Prostate gland (tissue), 2 donors: ENCODE measurements at places on chromosomes 11 and 22.
A peak's percentile ranks its signal among the peaks of the same experiment; 100 is the strongest.

- no peak overlapping the region for H3K27ac ChIP-seq
- H3K27me3 ChIP-seq, result no peaks in the 10 kb centered on the region
- H3K36me3 ChIP-seq, result no peaks in the 10 kb centered on the region
- DNase-seq, result no peak
- no peak overlapping the region for H3K4me3 ChIP-seq
These were observed 1448.6 kb upstream of the RAG2 start for GRCh38 chr11:38046571-38047135.

GRCh38 chr11:102268985-102269470 lies 48.3 kb upstream of the BIRC3 start:
- no peaks in the 10 kb centered on the region for H3K27me3 ChIP-seq
- DNase-seq, result no peak
- no peaks in the 10 kb centered on the region for H3K4me1 ChIP-seq
- H3K4me3 ChIP-seq, result peak overlapping the region; percentile 39

GRCh38 chr11:92727123-92727522 lies 242.3 kb upstream of the MTNR1B start:
- no peaks in the 10 kb centered on the region for H3K4me1 ChIP-seq
- no peaks in the 10 kb centered on the region for H3K36me3 ChIP-seq
- no peak overlapping the region for H3K4me3 ChIP-seq
- H3K27ac ChIP-seq, result no peak overlapping the region
- no peak for DNase-seq
- no peaks in the 10 kb centered on the region for H3K27me3 ChIP-seq

DNA sequence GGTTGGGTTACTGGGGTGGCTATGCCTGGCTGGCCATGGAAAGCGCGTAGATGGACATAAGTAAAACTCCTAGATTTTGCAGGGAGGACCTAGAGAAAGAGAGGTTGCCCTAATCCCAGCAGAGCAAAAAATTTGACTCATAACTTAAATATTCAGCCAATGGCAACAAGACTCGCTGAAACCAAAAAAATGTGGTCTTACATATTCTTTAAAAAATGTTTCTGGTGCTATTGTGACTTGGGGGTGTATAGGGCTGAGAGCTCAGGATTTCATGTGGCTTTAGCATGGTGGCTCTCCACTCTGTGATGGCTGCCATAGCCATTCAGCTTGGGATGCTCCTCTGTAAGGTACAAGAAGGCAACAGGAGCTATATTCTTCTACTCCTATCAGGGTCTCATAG lies 27.2 kb upstream of the PDGFD start:
- no peak for DNase-seq
- H3K36me3 ChIP-seq, result no peaks in the 10 kb centered on the region
- H3K27ac ChIP-seq, result no peak overlapping the region
- no peaks in the 10 kb centered on the region for H3K27me3 ChIP-seq

DNA sequence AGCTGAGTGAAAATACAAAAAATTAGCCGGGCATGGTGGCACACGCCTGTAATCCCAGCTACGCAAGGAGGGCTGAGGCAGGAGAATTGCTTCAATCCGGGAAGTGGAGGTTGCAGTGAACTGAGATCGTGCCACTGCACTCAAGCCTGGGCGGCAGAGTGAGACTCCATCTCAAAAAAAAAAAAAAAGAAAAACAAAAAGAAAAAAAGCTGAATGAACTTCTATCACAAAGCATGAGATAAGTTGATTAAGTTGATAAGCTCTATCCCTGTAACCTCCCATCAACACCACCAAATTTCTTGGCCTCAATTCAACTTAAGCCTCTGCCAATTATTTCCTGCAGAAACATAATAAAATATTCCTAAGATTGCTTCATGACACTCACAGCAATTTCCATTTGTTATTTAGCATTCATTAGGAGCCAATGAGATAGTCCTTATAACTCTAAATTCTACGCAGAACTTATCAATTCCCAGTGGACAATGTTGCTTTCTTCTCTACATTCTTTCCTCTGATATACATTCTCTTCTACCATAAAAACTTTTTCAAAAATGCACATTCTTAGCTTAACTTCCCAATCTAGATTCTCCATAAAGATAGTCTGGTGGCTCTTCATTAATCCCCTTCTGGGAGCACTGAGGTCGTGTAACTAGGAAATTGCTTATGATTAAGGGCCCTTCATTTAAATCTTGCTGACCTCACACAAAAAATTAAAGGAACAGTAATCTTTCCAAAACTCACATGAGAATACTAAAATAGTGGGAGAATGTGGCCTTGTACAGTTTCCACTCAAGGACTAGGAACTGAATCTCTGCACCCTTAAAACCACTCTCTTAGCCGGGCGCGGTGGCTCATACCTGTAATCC lies 2.9 kb downstream of the AMBRA1 start:
- no peak overlapping the region for H3K27ac ChIP-seq
- no peak overlapping the region for H3K4me3 ChIP-seq
- H3K4me1 ChIP-seq, result peaks cover 5% of the 10 kb centered on the region
- no peak for DNase-seq

DNA sequence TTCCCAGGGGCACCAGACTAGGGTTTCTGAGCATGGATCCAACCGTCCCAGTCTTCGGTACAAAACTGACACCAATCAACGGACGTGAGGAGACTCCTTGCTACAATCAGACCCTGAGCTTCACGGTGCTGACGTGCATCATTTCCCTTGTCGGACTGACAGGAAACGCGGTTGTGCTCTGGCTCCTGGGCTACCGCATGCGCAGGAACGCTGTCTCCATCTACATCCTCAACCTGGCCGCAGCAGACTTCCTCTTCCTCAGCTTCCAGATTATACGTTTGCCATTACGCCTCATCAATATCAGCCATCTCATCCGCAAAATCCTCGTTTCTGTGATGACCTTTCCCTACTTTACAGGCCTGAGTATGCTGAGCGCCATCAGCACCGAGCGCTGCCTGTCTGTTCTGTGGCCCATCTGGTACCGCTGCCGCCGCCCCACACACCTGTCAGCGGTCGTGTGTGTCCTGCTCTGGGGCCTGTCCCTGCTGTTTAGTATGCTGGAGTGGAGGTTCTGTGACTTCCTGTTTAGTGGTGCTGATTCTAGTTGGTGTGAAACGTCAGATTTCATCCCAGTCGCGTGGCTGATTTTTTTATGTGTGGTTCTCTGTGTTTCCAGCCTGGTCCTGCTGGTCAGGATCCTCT lies 709 bp downstream of the MRGPRX4 start:
- H3K4me1 ChIP-seq, result no peaks in the 10 kb centered on the region
- no peak overlapping the region for H3K27ac ChIP-seq
- H3K27me3 ChIP-seq, result no peaks in the 10 kb centered on the region
- no peak overlapping the region for H3K4me3 ChIP-seq
- H3K36me3 ChIP-seq, result no peaks in the 10 kb centered on the region
